ENCODE measurements at places on chromosomes 5 and 9.

DNA sequence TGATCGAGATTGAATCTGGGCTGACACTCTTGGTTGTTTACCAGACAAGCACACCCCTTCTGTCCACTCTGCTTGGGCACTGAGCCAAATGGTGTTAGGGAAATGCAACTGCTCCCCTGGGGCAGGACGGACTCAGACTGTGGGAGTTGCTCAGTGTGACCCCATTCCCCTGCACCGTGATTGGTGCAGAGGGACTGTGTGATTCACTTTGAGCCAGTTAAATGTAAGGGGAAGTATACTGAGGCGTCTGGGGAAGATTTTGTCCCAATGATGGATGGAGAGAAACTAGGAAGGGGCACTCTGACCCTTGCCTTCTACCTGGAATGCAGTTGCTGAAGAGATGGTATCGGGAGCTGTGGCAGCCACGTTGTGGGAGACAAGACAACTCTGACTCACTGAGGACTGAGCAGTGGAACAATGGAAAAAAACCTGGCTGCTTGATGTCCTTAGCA lies 196.0 kb upstream of the ANKRD55 start:
- DNase-seq = no peak

GRCh38 chr5:174338185-174339010 lies 292.9 kb downstream of the NSG2 start:
- no peak for DNase-seq

- no peak for DNase-seq
These were observed 372.7 kb downstream of the TMEM38B start for GRCh38 chr9:106066940-106067524.

GRCh38 chr9:18692268-18692667 lies 218.3 kb downstream of the ADAMTSL1 start:
- no peak for DNase-seq

- DNase-seq = no peak
These were observed 661.6 kb upstream of the C9orf72 start for GRCh38 chr9:28234894-28235277.

- DNase-seq = no peak
These were observed 593.3 kb downstream of the CDK5RAP2 start for GRCh38 chr9:119986713-119987112.

DNA sequence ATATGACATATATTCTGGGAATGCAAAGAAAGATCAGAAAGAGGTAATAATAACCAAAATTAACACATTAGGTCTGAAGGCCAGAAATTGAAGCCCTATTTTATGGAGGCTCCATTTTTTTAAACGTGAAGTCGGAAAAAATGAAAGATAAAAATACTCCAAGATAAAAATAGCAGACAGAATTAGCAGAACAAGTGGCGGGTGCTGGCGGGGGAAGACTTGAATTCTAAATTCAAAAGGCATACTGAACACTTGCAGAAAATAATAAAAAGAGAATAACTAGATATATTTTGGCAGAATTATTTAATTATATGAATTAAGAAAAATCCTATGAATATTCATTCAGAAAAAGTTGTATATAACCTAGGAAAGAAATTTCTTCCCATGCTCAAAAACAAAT lies 543.7 kb upstream of the ACO1 start:
- no peak for DNase-seq

DNA sequence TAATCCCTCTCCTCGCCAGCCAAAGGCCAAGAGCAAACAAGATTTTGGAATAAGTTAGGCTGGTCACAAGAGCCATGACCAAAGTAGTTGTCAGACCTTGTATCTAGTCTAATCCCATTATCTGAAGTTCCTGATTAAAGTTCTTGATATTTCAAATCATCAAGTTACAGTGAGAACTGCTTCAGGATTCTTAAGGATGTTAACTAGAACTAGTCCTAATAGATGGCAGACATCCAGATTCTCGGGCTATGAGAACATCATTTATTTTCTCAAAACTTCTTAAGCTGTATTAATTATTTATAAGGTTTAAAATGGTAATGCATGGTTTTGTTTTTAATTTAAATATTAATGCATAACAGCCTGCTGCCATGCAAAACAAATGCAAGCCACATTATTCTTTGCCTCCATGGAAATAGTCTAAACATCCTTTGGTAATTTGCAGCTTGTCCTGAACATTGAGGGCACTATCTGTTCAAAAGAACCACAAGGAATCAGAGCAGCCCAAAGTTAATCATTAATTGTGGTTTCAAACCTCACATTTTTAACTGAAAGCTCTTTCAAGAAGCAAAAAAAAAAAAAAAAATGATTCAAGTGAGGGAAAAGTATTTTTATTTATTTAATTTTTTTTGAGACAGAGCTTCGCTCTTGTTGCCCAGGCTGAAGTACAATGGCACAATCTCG lies 95.1 kb downstream of the TTC39B start:
- no peak for DNase-seq

DNA sequence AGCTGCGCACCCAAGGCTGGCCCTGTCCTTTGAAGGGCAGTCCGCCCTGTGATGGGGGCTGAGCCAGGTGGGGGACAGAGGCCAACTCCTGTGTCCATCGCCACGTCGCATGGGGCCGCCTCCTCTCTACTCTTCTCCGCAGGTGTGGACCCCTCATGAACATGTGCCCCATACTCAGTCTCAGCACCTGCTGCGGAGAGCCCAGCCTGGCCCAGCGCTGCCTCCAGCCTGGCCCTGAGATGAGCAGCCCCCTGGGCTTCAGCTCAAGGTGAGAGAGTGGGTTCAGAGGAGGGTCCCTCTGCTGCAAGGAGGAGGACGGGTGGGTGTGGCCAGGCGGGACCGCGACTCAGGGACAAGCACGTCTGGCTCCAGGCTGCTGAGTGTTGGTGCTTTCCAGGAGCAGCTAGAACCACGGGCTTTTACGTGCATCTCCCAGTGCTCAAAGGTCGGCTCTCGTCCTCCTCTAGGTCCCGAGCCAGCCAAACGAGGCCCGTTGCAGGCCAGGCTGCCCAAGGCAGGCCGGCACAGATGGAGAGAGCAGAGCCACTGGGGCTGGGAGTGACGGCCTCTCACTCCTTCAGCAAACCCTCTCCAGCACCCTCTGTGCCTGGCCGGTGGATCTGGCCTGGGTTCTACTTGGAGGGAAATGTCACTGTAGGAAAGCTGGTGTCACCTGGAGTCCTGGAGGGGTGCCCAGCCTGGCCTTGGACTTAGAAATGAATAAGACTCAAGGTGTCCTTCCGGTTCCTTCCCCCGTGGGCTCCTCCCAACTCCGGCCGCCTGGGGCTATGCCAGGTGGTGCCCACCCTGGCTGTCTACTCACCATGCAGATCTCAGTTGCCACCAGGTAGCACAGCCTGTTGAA lies 48.9 kb upstream of the RNF130 start:
- DNase-seq = no peak

- DNase-seq = no peak
These were observed 78.1 kb downstream of the RAPGEF1 start for GRCh38 chr9:131661568-131662288.

GRCh38 chr9:20447291-20447690 lies 175.0 kb downstream of the MLLT3 start:
- no peak for DNase-seq

GRCh38 chr9:134564431-134565170 lies 77.0 kb upstream of the COL5A1 start:
- DNase-seq = no peak

GRCh38 chr5:170296036-170296934 lies 1.3 kb downstream of the LCP2 start:
- DNase-seq = no peak

DNA sequence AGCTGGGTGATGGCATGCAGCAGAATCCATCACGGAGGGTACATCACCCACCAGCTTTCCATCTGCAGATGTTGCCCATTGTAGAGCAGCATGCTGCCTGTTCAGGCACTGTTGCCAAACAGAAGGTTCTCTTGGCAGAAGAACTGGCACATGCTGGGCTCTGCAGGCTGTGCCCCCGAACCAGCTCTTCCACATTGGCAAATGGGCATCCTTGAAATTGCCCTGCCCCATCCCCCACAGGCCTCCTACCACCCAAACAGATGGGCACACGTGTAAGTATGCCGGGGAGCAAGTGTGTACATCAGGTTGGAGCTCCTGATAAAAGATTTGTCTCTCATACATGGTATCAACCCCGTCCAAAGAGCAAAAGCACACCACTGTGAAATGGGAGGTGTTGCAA lies 220.3 kb upstream of the TAS2R1 start:
- DNase-seq = no peak

- no peak for DNase-seq
These were observed 34.3 kb upstream of the FCN1 start for GRCh38 chr9:134951994-134952393.

GRCh38 chr9:33431420-33431819 lies 16.0 kb downstream of the AQP3 start:
- no peak for DNase-seq

DNA sequence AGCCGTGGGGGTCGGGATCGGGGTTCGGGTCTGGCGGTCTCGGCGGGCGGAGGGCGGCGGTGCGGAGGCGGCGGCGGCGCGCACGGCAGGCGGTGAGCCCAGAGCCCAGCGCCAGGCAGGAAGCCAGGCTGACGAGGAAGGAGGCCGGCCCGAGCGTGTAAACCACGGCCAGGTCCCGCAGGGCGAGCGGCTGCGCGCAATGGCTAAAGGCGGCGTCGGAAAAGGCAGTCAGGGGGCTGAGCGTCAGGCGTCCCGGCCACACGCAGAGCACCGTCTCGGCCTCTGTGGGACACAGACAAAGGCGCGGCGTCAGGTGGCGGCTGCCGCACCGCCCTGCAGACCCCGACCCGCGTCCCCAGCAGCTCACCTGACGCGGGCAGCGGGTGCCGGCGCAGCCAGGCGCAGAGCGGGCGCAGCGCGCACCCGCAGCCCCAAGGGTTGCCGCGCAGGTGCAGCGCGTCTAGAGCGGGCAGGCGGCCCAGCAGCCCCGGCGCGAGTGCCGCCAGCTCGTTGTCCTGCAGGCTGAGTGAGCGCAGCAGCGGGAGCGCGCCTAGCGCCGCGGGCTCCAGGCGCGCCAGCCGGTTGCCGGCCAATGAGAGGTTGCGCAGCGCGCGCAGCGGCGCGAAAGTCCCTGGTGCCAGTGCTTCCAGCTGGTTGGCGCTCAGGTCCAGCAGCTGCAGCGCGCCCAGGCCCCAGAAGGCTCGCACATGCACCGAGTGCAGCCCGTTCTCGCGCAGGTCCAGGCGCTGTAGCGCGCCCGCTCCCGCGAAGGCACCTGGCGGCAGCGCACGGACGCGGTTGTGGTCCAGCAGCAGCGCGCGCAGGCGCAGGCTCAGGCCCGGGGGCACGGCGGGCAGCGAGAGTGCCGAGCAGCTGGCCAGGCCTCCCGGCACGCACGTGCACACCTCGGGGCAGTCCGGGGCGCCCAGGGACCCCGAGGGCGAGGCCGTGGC lies 671 bp downstream of the LRRC26 start:
- no peak for DNase-seq

DNA sequence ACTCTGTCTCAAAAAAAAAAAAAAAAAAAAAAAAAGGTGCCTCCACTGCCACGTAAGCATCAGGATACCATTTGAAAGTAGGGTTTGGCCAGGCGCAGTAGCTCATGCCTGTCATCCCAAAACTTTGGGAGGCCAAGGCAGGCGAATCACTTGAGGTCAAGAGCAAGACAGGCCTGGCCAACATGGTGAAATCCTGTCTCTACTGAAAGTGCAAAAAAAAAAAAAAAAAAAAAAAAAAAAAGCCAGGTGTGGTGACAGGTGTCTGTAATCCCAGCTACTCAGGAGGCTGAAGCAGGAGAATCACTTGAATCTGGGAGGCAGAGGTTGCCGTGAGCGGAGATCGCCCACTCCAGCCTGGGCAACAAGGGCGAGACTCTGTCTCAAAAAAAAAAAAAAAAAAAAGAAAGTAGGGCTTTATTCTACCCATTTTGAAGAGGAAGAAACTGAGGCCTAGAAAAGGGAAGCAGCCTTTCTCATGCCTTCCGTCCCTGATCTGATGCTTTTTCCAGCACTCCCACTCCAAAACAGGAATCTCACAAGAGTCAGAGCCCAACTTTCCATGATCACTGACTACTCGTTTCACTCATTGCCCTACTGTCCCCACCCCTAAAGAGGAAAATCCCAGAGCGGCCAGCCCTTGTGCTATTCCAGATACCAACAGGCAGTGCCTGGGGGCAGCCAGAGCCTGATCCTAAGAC lies 16.3 kb upstream of the CCIN start:
- no peak for DNase-seq

DNA sequence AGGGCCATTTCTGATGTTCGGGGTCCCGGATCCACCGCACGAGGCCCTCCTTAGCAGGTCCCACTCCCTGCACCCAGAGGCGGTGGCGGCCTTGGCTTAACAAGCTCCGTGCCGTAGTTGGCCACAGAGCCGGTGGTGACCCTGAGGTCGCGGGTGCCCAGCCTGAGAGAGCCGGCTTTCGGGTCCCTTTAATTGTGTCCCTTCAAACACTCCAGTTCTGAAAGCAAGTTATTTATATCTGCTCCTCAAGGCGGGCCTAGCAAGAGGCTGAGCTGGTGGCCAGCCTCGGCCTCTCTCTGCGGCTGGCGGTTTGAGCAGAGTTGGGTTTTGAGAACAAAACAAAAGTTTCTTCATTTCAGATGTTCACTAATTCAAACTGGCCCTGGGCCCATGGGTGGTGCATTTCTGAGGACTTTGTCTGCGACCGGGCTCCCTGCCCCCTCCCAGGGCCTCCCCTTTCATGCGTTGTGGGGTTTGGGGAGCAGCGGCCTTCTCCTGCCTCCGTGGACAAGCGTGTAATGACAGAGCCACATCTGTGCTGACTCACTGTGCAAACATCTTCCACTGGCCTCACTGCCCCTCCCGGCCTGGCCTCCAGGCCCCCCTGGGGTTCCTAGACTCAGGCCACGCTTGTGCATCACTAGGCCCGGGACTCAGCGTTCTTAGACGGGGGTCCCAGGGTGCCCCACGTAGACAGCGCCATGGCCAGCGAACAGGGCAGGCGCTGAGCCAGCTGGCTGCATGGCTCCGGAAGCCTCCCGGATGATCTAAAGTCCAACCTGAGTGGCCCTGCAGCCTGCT lies 49.4 kb upstream of the COL5A1 start:
- no peak for DNase-seq

DNA sequence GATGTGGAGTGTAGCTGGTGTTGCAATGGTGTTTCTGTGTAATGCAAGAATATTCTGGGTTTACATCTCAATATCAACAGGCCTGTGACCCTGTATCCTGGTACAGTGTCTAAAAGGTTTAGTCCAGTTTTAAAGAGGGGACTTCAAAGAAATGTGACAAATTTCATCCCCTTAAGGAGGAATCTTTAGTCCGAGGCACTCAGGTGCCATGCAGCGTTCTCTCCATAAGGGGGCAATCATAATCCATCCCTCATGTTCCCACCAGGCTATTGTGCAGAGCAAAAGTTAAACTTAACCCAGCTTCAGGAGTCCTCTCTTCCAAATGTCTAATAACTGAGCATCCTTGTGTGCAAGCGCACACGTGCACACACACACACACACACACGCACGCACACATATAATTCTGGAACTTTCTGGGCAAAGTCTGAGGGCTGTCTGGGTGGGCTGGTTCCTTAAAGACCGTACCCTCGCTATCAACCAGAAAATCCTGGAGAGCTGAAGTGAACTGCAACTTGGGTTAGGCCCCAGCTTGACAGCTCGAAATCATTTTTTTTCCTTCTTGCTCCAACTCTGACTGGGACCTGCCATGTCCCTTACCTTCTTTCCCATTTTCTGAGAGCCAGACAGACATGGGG lies 46.0 kb downstream of the CRB2 start:
- DNase-seq = no peak
